Mesenteric fat pad (tissue), 1 donor: ENCODE measurements at places on chromosomes 7 and 10.
A peak's percentile ranks its signal among the peaks of the same experiment; 100 is the strongest.

DNA sequence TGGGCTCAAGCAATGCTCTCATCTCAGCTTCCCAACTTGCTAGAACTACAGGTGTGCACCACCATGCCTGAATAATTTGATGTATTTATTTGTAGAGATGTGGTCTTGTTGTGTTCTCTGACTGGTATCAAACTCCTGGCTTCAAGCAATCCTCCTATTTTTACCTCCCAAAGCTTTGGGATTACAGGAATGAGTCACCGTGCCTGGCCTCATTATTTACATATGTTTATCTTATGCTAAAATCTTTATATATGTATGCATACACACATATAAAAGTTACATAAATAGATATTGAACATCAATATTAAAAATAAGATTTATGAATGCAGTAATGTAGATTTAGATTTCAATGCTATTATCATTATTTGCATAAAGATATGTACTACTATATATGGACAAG lies 1634.5 kb upstream of the LRRTM3 start:
- no peak for DNase-seq

GRCh38 chr10:120580918-120581895 lies 124.2 kb downstream of the PLPP4 start:
- no peak for DNase-seq

GRCh38 chr7:99625961-99626360 lies 9.2 kb downstream of the ZSCAN25 start:
- DNase-seq, result no peak

DNA sequence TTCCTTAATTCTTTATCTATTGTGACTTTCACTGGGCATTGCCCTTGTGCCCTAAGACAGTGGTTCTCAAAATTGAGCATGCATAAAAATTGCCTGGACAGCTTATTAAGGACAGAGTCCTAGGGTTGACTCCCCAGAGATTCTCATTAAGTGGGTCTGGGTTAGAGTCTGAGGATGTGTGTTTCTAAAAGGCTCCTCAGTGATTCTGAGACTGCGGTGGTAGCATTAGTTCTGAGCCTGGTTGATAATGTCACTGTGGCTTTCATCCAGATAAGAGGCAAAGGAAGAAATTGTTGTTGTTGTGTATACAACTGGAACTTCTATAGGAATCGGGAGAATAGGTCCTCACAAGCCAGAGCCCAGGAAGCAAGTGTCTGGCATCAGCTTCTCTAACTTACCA lies 1.3 kb downstream of the IFIT2 start:
- no peak for DNase-seq

DNA sequence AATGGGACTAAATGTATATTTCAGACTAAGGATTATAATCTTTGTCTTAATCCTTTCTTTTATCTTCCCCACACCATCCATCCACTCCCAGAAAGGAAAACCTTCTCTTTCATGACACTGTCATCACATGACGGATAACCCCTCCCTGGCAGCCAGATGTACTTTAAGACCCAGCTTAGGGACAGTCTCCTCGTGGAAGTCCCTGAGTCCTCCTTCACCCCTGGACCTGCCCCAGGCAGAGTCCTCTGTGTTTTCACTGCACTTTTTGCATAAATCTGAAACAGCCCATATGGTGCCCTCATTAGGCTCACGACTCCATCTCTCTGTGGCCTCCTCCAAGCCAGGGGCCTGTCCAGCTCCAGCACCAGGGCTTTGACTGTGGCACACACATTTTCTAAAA lies 16.0 kb downstream of the NRAP start:
- DNase-seq, result no peak

DNA sequence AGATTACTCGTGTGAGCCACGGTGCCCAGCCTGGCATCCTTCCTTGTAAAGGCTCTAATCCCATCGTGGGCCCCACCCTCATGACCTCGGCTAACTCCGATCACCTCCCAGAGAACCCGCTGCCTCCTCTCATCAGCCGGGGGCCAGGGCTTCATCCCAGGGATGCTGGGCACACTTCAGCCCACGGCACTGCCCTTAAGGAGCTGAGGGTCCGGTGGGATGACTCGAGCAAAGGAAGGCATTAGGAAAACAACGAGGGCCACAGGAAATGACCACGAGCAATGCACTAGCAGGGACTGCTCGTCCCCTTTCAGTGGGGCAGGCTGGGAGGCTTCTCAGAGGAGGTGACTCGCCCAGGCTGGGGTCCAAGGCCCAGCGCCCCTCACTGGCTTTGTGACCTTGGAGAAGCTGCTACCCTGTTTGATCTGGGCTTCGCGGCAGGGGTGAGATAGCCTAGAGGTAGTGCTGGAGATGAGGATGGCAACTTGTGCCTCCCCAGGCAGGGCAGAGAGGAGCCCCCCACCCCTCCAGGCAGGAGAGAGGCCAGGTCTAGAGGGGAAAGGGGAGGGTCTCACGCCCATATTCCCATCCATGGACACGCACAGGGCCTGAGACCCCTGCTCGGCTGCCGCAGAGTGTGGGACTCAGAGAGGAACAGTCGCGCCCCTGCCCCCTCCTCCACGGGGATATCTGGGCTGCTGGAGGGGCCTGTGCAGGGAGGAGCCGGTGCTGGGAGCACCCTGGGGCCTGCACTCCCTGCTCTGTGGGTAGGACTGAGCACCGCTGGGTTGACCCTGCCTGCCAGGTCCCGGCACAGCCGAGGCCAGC lies 26.8 kb downstream of the ELFN1 start:
- DNase-seq, result peak; percentile 86

GRCh38 chr10:72239409-72239808 lies 23.3 kb upstream of the ASCC1 start:
- DNase-seq, result no peak

GRCh38 chr7:75789361-75789924 lies 17.4 kb upstream of the CCL26 start:
- no peak for DNase-seq

GRCh38 chr10:4330636-4331035 lies 495.4 kb upstream of the AKR1E2 start:
- no peak for DNase-seq

DNA sequence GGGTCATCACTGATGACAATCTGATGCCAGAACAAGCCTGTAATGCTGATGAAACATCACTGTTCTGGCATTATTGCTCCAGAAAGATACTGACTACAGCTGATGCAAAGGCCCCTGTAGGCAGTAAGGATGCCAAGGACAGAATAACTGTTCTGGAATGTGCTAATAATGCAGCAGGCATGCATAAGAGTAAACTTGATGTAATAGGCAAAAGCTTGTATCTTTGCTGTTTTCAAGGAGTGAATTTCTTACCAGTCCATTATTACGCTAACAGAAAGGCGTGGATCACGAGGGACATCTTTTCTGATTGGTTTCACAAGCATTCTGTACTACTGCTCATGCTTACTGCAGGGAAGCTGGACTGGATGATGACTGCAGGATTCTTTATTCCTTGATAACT lies 18.7 kb downstream of the LCOR start:
- no peak for DNase-seq

DNA sequence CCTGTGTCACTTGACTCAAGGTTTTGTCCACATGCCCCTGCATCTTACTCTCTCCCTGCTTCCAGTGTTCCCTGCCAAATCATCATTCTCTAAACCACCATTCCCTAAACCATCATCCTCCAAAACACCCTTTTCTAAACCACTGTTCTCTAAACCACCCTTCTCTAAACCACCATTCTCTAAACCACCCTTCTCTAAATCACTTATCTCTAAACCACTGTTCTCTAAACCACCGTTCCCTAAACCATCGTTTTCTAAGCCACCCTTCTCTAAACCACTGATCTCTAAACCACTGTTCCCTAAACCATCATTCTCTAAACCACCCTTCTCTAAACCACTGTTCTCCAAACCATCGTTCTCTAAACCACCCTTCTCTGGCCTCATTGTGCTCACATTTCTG lies 142.1 kb downstream of the CXCL12 start:
- no peak for DNase-seq
